Cortex of kidney (tissue), 1 donor: ENCODE measurements at places on chromosomes 12 and 14.

- DNase-seq: no peak
These were observed 74.0 kb upstream of the PLXNC1 start for GRCh38 chr12:94074216-94074979.

DNA sequence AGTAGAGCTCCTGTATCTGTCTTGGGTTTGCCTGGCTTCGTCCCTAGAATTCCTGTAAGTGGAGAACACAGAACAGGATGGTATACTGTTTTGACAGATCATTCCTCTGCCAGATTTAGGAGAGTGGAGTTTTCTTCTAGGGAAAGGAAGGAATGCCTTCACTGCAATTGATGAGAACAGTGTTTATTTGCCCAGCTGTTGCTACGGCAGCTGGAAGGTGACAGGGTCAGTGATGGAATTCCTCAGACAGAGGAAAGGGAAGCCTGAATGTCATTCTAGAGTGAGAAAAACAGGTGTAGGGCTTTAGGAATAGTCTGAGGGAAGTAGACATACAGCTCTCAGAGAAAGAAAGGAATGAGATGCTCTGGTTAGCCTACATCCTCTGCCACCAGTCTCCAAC, 11.7 kb downstream of the CSRNP2 start:
- no peak for DNase-seq

DNA sequence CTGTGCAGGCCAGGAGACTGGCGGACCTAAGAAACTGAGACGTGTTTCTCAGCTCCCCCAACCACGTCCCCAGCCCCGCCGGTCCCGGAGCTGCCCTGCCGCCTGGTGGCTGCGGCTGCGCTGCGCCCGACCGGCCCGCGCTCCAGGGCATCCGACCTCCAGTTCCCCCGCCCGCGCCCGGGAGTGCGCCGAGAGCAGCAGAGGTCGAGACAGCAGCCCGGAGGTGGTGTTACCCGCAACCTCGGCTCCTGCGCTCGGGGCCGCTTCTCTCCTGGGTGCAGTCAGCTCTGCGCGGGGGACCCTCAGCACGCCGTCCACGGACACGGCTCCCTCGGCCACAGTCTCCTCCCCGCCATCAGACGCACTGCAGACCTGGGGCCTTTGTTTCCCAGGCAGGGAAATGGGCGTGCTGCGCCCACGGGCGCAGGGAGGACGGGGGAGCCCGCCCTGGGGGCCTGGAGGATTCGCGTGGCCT, 21.6 kb upstream of the GPR132 start:
- DNase-seq: peak; percentile 33

DNA sequence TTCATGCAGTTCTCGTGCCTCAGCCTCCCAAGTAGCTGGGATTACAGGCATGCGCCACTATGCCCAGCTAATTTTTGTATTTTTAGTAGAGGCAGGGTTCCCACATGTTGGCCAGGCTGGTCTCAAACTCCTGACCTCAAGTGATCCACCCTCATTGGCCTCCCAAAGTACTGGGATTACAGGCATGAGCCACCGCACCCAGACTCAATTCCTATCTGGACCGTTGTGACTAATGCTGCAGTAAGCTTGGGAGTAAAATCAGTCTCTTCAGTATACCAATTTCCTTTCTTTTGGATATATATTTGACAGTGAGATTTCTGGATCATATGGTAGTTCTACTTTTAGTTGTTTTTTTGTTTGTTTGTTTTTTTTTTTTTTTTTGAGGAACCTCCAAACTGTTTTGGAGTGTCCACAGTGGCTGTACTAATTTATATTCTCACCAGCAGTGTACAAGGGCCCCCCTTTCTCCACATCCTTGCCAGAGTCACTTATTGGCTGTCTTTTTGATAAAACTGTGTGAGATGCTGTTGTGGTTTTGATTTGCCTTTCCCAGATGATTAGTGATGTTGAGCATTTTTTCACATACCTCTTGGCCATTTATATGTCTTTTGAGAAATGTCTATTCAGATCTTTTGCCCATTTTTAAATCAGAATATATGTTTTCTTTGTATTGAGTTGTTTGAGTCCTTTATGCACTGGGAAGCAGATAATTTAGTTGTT, 37.3 kb upstream of the EVL start:
- DNase-seq: no peak

GRCh38 chr14:94591073-94591472, 9.8 kb downstream of the SERPINA5 start:
- no peak for DNase-seq

GRCh38 chr14:98334186-98334585, 937.8 kb downstream of the BCL11B start:
- DNase-seq: no peak

GRCh38 chr14:97846156-97846555, 1049.0 kb downstream of the VRK1 start:
- DNase-seq: no peak

DNA sequence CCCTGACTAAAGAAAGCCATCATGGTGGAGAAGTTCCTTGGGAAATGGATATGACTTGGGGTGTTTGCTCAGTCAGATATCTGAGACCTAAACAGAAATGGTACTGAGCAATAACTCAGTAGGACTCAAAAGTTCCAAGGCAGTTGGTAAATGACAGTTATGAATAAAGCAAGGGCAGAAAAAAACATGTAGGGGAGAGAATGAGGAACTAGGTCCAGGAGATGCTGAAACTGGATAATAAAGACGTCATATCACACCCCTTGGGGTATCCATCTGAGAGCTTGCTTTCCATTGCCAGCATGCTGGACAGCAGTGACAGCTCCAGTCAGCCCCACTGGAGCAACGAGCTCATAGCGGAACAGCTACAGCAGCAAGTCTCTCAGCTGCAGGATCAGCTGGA, 37.5 kb downstream of the RPGRIP1 start:
- DNase-seq: no peak

- no peak for DNase-seq
These were observed 4.3 kb downstream of the GAPDH start for GRCh38 chr12:6538420-6539313.

GRCh38 chr12:5582018-5582417, 150.1 kb downstream of the NTF3 start:
- no peak for DNase-seq

DNA sequence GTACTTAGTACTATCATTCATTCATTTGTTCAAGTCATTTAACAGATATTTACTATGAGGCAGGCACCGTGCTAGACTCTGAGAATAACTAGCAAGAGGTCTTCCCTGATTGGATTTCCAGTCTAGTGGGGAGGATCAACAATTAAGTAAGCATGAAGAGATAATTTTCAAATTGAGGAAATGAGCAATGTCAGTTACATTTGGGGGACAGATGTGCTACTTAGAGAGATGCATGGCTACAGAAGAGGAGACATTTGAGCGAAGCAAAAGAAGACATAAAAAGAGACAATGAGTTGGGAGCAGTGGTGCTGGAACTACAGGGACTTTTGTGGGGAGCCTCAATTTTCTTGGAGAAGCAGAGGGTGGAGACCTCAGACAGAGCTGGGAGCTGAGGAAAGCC, 7.7 kb downstream of the KCNA5 start:
- no peak for DNase-seq

- DNase-seq: no peak
These were observed 117.3 kb upstream of the ARID2 start for GRCh38 chr12:45612044-45612794.

- no peak for DNase-seq
These were observed 1.3 kb downstream of the LRRK2 start for GRCh38 chr12:40225984-40226602.

DNA sequence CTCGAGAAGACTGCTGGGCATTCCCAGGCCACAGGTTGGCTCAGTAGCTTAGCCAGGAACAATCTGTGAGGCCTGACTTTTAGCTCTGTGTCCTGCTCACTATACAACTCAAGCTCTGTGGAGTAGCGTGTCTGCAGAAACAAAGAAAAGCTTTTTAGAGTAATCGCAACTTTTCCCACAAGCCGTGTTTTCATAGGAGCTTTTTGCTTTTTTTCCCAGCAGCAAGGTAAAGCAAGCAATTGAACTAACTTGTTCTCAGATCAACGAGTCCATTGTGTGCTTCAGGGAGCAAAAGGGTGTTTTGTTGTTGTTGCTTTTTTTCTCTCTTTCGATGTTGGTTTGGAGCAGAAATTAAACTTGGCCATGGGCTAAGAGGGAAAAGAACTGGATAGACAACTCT, 97.3 kb upstream of the BCL2L14 start:
- DNase-seq: no peak

DNA sequence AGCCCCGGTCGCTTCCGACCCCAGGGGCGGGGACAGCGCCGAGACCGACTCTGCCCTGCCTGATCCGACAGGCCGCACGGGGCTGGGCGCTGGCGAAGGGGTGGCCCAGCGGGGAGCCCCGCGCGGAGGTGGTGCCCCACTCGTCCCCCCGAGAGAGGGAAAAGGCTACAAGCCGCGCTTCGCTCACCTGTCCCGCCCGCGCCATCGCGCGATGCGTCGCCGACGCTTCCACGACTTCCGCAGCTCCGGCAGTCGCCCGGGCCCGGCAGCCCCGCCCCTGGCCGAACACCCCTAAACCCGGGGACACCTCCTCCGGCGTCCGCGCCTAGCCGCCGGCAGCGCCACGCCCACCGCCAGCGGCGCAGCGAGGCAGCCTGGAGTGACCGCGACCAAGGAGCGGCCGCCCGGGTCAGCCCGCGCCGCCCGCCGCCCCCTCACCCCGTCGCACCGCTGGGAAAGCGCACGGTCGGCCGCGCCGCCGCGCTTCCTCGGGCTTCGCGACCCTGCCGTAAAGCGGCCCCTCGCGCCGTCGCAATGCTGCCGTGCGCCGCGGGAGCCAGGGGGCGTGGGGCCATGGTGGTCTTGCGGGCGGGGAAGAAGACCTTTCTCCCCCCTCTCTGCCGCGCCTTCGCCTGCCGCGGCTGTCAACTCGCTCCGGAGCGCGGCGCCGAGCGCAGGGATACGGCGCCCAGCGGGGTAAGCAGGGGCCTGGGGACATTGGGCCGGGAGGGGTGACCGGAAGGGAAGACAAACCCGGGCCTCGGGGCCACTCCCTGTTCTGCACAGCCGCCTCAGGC, at the start of the genes BAG5 and COA8:
BAG5 (minus strand) TSS at position 229 of the 797 bp plus-strand sequence. CDS start 1,493 bp downstream, outside the sequence.
COA8 (plus strand) TSS at position 532 of the 797 bp plus-strand sequence; CDS start at position 574, 42 bp downstream.
- no peak for DNase-seq

- no peak for DNase-seq
These were observed 28.2 kb downstream of the TSPAN19 start for GRCh38 chr12:85007836-85008235.

- no peak for DNase-seq
These were observed 25.7 kb upstream of the SEL1L start for GRCh38 chr14:81559385-81559784.

- no peak for DNase-seq
These were observed 95.0 kb downstream of the SYT1 start for GRCh38 chr12:78959556-78959955.

- no peak for DNase-seq
These were observed 77.0 kb downstream of the PELI2 start for GRCh38 chr14:56195223-56195622.
